ENCODE measurements at places on chromosomes 7 and 10. TPM values are rescaled to one million over a fixed set of nuclear protein-coding genes. Genes with fewer than 3 reads are reported as not detected.

GRCh38 chr7:27269455-27269854, 26.9 kb downstream of the EVX1 start:
- no peak for DNase-seq

DNA sequence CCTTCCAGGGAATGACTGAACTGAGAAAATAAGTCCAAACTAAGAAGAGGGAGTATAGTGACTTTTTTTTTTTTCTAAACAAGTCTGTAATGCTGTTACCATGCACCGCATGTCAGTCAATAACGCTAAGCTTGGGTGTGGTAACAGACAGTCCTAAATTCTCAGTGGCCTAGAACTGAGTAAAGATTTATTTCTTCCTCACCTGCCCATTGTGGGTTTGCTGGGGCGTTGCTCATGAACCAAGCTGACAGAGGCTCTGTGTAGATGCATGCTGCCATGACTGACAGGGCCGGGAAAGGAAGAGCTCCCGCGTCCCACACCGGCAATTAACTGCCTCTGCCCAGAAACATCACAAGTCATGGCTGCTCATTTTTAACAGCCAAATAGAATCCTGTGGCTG, 25.5 kb upstream of the PRKG1 start:
- no peak for DNase-seq

DNA sequence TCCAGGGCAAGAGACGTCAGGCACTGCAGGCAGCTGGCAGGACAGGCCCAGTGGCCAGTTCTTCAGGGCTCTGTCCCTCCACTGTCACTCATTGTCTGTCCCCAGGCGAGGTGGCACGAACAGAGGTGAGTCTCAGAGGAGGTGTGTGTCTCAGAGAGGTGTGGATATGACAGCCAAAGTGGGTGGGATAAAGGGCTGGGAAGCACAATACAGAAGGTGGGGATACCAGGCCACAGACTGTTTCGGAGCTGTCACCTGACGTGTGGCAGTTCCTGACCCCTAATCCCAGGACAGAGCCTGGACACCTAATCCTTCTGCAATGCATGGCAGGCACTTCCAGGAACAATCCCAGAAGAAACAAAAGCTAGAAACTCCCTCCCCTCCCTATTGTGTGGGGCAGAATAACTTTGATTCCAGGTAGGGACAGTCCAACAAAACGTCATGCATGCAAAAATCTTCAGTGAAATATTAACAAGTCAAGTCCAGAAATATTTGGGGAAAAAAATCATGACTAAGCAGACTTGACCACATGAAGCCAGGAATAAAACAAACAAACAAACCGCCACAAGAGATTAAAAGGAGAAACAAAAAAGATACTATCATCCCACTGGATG, 11.6 kb downstream of the KLRG2 start:
- peak; percentile 11 for DNase-seq

DNA sequence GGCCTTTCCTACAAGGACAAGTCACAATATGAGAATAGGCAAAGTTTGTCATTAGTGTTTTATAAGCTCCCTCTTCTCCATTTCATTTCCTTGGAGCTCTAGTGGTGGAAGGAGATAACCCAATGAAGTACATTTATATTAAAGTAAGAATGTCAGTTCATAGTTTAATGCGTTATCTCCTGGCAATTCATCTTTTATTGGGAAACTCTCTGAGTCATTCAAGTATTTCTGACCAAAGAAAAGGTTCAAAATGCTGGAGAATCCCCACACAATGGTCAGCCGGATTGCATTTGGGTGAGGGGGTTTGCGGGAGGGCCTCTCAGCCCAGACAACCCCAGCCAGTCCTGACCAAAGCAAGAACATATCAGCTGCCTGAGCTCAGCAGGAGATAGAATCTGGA, 321.5 kb upstream of the NRP1 start:
- no peak for DNase-seq

- no peak for DNase-seq
These were observed 64.6 kb downstream of the GSAP start for GRCh38 chr7:77351539-77352004.

- DNase-seq = no peak
These were observed at the start of gene WIPF3 for GRCh38 chr7:29806208-29806994. TSS of gene WIPF3 (plus strand) at chr7:29806508. CDS start at chr7:29834725, 28,217 bp downstream.

GRCh38 chr7:144127714-144128334, 4.8 kb downstream of the OR2A14 start:
- DNase-seq = peak; percentile 58

GRCh38 chr7:54545241-54545563, 3.0 kb downstream of the VSTM2A start:
- DNase-seq = no peak

- DNase-seq = no peak
These were observed 21.3 kb downstream of the CHST15 start for GRCh38 chr10:124072106-124072505.

GRCh38 chr10:52410916-52411315, 96.8 kb downstream of the DKK1 start:
- DNase-seq = no peak

GRCh38 chr7:128666200-128666599, 5.9 kb upstream of the GARIN1A start:
- DNase-seq = no peak

DNA sequence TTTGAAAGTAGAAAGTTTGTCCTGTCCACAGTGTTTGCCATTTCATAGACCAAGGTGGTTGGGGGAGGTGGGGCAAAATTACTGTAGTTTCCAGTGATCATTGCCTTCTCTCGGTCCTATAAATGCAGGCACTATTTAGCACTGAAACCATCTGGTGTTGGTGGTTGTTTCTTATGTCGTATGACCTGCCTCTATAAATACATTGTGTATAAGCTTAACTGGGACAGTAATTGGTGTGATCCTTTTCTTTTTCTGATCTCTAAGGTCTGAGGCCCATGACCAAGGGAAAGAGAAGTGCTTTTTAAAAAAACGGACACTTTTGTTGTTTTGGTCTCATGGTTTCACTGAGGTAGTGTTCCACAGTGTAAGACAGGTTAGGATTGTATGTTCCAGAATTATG, 63.1 kb downstream of the AUTS2 start:
- DNase-seq = no peak

GRCh38 chr7:46525876-46526275, 604.8 kb upstream of the IGFBP3 start:
- DNase-seq = no peak

- DNase-seq = no peak
These were observed 42.8 kb downstream of the ARHGAP21 start for GRCh38 chr10:24680647-24681524.

DNA sequence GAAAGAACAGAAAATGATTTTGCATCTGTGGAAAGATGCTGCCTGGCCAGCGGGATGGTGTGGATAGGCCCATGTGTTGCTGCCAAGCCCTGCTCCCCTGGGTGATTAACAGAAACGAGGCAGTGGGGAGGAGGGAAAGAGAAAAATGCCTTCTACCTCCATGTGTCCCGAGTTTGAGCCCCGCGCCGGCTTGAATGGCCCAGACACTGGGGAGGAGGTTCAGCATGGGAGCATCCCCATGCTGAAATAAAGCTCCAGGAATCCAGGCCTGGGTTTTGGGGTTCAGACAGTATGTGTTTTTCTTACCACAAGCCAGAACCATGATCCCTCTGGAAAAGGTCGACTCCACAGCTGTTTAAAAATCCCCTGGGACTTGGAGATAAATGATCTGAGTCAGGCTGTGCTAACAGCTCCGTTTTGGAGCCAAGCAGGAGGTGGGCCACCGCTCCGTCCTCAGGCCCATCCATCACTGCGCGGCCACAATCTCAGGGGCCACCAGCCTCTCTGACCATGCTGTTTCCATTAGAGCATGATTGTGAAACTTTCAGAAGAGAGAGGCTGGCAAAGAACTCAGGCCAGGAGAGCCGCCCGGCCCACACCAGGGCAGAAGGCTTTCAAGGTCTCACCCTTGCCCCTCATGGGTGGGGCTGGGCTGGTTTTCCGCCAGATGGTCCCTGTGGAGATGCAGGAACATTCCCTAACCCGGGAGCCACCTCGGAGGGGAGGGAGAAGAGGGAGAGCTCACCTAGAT, 299.7 kb downstream of the ZEB1 start:
- DNase-seq = no peak

DNA sequence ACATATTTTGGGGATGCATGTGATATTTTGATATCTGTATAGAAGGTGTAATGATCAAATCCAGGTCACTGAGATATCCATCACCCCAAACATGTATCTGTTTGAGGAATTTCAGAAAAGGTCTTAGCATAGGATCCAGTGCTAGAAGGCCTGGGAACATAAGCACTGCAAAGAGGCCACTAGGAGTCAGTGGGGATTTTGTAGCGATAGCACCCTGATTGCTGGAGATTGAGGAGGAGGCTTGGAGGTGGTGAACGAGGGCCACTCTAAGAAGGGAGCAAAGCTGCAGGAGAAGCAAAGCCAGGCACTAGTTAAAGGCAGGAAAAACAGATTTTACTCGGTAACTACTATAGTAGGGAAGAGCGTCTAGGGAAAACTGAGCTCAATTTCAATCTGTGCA, 324.0 kb downstream of the LHFPL3 start:
- DNase-seq = no peak

DNA sequence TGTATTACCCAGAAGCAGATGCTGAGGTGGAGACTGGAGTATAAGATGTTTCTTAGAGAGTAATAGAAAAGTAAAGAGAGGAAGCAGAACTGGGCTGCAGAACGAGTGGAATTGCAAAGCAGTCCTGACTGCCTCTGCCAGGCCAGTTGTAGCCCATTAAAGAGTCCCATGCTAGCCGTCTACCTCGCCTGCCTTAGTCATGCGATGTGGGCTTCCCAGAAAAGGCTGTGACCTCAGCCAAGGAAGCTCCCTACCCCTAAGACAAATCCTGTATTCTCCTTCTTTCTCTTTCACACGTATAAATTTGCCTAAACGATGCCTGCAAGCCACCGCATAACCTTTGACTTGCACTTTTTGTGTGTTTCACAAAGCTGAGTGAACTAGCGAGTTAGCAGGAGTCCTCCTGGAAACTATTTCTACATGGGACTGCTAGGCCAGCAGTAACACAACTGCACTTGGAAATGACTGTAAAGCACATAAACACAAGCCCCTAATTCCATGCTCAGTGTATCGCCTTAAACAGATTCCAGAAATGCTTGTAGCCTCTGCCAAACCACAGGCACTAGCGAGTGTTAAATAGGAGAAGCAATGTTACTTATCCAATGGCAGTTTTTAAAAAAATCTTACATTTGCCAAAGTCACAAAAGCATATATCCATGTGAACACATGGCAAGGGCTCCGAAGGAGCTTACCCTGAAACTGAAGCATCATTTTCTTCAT, 47.4 kb upstream of the GNAI1 start:
- DNase-seq = no peak

GRCh38 chr7:135430626-135431025, 79.3 kb downstream of the CNOT4 start:
- no peak for DNase-seq

GRCh38 chr7:2934211-2934731, 90.2 kb upstream of the GNA12 start:
- peak; percentile 84 for DNase-seq

- DNase-seq = peak; percentile 9
These were observed 23.6 kb upstream of the CREB3L2 start for GRCh38 chr7:138025215-138026186.

- DNase-seq = no peak
These were observed 24.6 kb downstream of the BRI3 start for GRCh38 chr7:98305951-98306535.

- peak; percentile 98 for DNase-seq
These were observed 168.6 kb downstream of the ARHGAP12 start for GRCh38 chr10:31759799-31760626.

GRCh38 chr10:87672551-87672950, 12.9 kb downstream of the PAPSS2 start:
- no peak for DNase-seq

- peak; percentile 86 for DNase-seq
These were observed 49.0 kb downstream of the WNT2 start for GRCh38 chr7:117273814-117274225.

DNA sequence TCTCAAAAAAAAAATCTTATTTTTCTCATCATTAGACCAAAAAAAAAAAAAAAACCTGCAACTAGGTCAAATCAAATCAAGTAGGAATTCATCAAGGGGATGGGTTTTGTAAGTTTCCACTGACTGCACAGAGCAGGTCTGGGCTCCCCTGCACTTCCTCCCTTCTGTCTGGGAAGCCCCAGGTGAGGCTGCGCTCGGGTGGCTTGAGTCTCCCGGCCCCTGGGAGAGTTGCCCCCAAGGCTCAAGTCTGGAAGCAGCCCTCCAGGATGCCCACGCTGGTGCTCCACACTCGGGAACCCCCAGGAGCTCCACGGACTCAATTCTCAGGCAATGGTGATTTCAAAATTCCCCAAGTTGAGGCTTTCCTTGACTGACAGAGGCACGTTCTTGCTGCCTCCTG, 41.7 kb upstream of the RBM33 start:
- DNase-seq = no peak

DNA sequence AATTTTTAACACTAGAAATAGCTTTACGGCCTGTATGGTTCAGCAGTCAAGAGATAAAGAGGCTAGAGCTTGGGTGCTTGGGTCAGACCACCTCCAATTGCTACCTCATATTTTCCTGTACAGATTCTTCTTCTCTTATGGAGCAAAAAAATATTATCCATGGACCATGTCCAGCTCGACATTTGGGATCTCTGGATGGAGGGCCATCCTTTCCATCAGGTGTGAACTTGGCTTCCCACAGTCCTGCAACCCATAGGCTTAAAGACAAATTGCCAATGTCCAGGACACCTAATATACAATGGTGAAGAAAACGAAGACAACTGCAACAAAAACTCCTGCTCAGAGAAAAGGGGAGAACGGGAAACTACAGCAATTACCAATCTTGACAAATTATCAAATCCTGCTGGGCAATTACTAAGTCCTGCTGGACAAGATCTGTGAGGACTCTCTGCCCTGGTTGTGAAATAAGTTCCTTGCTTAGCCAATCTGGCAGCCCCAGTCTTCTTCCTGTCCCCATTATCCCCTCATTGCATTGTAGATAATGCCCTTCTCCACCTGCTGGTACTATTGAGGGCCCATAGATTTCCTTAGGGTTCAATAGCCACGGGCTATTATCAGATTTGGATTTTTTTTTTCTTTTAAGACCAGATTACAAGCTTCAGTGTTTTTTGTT, 42.0 kb upstream of the BRAF start:
- DNase-seq = no peak

GRCh38 chr10:97812696-97813095, 36.9 kb upstream of the GOLGA7B start:
- no peak for DNase-seq

GRCh38 chr10:88541116-88541626, 41.9 kb downstream of the RNLS start:
- DNase-seq = peak; percentile 50

Gene BICC1
- total RNA-seq = 15.2 TPM

Gene NODAL
- 0.51 TPM for total RNA-seq

Gene ECHS1
- total RNA-seq = 66.1 TPM

Gene CDC14C
- total RNA-seq = not detected

Gene TMEM225B
- not detected for total RNA-seq

Gene HTR5A
- not detected for total RNA-seq

Gene ZNF503
- 14.1 TPM for total RNA-seq

Gene LIPK
- not detected for total RNA-seq

Gene ADCYAP1R1
- not detected for total RNA-seq

Gene SLF2
- 24.5 TPM for total RNA-seq

Gene SSC4D
- 0.42 TPM for total RNA-seq

Gene PIP
- total RNA-seq = not detected

Gene TMEM270
- not detected for total RNA-seq

Gene OR2A1
- total RNA-seq = 0.17 TPM

Gene WNT8B
- total RNA-seq = not detected

Gene KAZALD1
- 1.5 TPM for total RNA-seq

Gene GDF2
- total RNA-seq = not detected

Gene CPA4
- total RNA-seq = 107 TPM
